Colonic mucosa (tissue), 4 donors: ENCODE measurements at places on chromosomes 2 and 18.

- no peaks in the 10 kb centered on the region for H3K27me3 ChIP-seq
- no peak for DNase-seq
- no peak overlapping the region for H3K4me3 ChIP-seq
- no peaks in the 10 kb centered on the region for H3K4me1 ChIP-seq
- H3K36me3 ChIP-seq, result no peaks in the 10 kb centered on the region
These were observed 851.8 kb upstream of the NXPH2 start for GRCh38 chr2:139631966-139632365.

DNA sequence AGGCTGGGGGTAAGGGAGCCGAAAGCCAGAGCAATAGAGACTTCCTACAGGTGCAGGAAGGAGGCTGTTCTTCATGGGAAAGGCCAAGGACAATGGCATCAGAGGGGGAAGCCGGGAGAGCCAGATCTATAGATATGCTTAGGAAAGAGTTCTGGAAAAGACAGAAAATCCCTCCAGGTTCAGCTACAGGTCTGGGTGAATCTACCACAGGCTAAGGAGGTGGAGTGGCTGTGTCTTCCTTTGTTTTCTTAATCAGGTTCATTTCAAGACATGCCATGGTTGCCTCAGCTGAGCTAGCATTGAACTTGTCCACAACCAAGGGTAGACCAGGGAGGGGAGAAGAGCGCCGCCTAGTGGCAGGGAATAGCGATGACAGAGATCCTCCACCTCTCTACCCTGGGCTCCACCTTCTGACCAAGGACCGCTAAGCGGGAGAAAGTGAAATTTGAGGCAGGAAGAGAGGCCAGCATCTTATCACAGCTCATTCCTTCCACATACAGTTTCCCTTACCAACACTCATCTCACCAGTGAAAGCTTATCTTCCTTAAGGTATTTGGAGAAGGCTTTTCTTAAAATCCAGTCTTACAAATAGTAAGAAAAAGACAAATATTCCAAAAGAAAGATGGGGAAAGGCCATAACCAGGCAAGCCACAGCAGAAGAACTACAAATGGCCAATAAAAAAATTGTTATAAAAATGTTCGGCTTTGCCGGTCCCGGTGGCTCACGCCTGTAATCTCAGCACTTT is 74.2 kb downstream of the VIT start:
- no peaks in the 10 kb centered on the region for H3K27me3 ChIP-seq
- H3K4me1 ChIP-seq, result no peaks in the 10 kb centered on the region
- H3K36me3 ChIP-seq, result no peaks in the 10 kb centered on the region
- no peak overlapping the region for H3K4me3 ChIP-seq
- H3K27ac ChIP-seq, result no peak overlapping the region

DNA sequence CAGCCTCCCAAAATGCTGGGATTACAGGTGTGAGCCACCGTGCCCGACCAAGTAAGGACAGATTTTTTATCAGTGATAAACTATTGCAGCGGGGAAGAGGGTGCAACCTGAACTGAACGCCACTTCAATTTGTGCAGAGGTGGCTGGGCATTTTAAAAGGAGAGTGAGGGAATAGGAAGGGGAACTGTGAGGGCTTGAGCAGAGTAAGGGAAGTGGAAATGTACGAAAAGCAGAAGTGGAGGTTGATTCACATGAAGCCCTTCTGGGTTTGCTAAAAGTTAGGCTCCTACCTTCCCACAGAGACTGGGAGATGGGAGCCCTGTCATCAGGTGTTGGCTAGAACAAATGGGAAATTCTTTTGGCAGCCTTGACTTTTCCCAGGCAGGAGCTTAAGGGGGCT is 6.1 kb downstream of the STK11IP start:
- no peak overlapping the region for H3K27ac ChIP-seq
- H3K4me1 ChIP-seq, result no peaks in the 10 kb centered on the region
- peaks cover 6% of the 10 kb centered on the region for H3K36me3 ChIP-seq
- no peak for DNase-seq

GRCh38 chr2:233964581-233964980 is 47.4 kb downstream of the TRPM8 start:
- no peaks in the 10 kb centered on the region for H3K4me1 ChIP-seq
- no peaks in the 10 kb centered on the region for H3K27me3 ChIP-seq
- H3K27ac ChIP-seq, result no peak overlapping the region
- no peak for DNase-seq
- no peak overlapping the region for H3K4me3 ChIP-seq
- no peaks in the 10 kb centered on the region for H3K36me3 ChIP-seq

DNA sequence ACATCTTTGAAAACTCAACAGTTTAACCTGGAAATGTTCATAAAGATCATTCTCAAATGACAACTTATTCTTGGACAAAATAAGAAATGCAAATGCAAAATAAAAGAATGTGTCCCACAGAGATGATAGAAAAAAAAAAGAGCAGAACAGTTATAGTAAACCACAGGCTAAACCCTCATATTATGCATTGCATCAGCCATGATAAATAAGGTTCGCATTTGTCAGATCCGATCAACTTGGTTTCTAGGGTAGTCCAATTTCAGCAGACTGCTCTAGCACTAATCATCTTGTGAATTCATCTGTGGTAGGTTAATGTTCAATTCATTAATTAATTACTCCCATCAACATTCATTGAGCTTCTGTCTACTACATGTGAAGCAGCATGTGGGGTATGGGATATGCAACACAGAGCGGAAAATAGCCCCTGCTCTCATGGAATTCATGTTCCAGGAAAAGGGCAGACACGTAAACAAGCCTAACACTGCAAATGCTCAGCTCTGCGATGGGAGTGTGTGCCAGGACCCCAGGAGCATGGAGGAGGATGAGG is 316.2 kb upstream of the REV1 start:
- H3K27me3 ChIP-seq, result no peaks in the 10 kb centered on the region
- no peak overlapping the region for H3K27ac ChIP-seq
- no peak overlapping the region for H3K4me3 ChIP-seq
- no peaks in the 10 kb centered on the region for H3K36me3 ChIP-seq
- no peaks in the 10 kb centered on the region for H3K4me1 ChIP-seq
